ENCODE measurements at places on chromosomes 3 and 15. TPM values are rescaled to one million over a fixed set of nuclear protein-coding genes. Genes with fewer than 3 reads are reported as not detected.
A peak's percentile ranks its signal among the peaks of the same experiment; 100 is the strongest.

DNA sequence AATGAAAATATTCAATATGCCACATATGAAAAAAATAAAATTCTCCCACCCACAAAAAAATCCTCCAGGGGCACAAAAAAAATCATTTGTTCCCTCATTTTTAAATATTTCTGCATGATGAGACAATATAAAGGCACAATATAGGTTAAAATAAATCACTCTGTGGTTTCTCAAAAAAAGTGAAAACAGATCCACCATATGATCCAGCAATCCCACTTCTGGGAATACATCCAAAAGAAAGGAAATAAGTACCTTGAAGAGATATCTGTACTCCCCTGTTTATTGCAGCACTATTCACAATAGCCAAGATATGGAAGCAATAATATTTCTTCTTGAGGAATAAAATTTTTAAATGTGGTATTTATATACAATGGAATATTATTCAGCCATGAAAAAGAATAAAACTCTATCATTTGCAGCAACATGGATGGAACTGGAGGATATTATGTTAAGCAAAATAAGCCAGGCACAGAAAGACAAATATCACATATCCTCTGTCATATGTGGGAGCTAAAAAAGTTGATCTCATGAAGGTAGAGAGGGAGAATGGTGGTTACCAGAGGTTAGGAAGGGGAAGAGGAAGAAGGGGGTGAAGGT, 1.5 kb downstream of the ATP8B4 start:
- no peak for ATAC-seq

GRCh38 chr15:60399931-60400330, 2.1 kb upstream of the ANXA2 start:
- no peak for ATAC-seq

The ASB14 gene
- total RNA-seq, result 0.65 TPM

- no peak for ATAC-seq
Observed at GRCh38 chr3:73498764-73499622, 125.7 kb downstream of the PDZRN3 start.

The RAP2B gene
- total RNA-seq, result 5.2 TPM

DNA sequence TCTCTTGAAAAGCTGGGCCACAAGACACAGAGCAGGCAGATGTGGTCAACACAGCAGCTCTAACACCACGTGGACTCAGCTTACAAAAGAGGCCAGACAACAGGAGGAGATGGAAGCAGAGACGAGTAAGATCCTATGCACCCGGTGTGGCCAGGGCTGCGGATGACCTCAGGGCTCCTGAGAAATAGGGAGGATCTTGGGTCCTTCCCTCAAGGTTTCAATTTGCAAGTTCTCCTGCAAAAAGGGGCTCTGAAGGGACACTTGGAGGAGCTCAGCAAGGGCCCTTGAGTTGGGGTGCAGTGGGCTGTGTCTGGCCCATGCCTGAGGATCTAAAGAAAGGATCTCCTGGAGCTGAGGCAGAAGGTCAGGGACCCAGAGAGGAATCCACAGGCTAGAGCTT, 249.5 kb upstream of the IGF1R start:
- no peak for ATAC-seq

- ATAC-seq, result no peak
Observed at GRCh38 chr3:143060906-143061305, 58.7 kb upstream of the CHST2 start.

The EFHB gene
- 0.87 TPM for total RNA-seq

The ARPC4 gene
- total RNA-seq, result 82.8 TPM

The SPTSSB gene
- 48.0 TPM for total RNA-seq

The IMPG2 gene
- 0.81 TPM for total RNA-seq

GRCh38 chr15:56963710-56964109, 45.3 kb downstream of the TCF12 start:
- peak; percentile 63 for ATAC-seq

DNA sequence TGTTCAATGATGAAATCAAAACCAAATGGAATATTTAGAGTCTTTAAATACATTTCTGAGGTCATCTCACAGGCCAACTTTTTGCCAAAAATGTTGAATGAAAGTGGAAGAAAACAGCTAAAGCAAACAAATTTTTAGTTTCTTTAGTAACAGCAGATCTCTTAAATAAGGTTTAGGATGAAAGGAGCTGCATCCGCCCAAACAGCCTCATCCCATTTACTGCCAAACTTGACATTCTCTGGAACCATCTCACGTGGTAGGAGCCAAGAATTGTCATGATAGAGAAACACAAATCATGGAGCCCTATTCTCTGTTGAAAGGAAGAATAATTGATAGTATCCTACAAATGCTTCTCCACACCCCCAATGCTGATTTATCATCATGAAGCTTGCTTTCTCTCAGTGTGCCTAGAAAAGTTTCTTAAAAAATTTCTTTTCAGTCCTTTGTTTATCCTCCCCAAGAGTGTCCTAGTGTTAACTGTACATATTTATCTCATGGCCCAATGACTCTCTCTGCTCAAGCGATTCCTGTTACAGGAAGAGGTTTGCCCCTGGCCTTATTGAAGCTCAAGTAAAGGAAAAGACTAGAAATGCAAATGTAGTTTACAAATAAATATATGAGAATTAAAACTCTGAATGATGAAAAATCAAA, 23.4 kb downstream of the SLC9A9 start:
- ATAC-seq, result peak; percentile 57

- ATAC-seq, result no peak
Observed at GRCh38 chr15:96327155-96327741, 3.3 kb upstream of the NR2F2 start.

The FAM98B gene
- 12.8 TPM for total RNA-seq

DNA sequence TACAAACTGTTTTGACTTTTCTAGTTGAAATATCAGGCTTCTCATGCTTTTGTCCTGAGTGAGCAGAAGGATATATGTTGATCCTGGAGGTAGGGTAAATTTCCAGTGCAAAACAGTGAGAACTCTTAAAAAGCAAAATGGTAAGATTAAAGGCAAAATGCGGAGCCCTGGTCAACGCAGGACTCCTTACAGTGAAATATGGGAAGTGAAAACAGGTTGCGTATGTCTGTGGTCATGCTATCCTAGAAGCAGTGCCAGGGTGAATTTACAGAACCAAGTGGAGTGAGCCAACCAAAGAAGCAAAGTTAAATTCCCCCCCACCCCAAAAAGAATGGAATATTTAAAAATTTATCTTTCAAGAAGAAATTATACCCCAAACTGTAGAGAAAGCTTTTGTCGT, 256.4 kb downstream of the NR2F2 start:
- no peak for ATAC-seq

The CMTM8 gene
- total RNA-seq, result 0.46 TPM
